ENCODE measurements at places on chromosomes 3 and 15. TPM values are rescaled to one million over a fixed set of nuclear protein-coding genes. Genes with fewer than 3 reads are reported as not detected.
A peak's percentile ranks its signal among the peaks of the same experiment; 100 is the strongest.

- no peak for DNase-seq
These were observed 133.3 kb upstream of the SLC24A5 start for GRCh38 chr15:47987461-47987860.

- DNase-seq, result no peak
These were observed 921 bp downstream of the LMLN start for GRCh38 chr3:197960694-197961581.

GRCh38 chr3:125317761-125318160 is 57.4 kb downstream of the ZNF148 start:
- no peak for DNase-seq

- no peak for DNase-seq
These were observed 309.0 kb upstream of the MDFIC2 start for GRCh38 chr3:70621451-70621850.

DNA sequence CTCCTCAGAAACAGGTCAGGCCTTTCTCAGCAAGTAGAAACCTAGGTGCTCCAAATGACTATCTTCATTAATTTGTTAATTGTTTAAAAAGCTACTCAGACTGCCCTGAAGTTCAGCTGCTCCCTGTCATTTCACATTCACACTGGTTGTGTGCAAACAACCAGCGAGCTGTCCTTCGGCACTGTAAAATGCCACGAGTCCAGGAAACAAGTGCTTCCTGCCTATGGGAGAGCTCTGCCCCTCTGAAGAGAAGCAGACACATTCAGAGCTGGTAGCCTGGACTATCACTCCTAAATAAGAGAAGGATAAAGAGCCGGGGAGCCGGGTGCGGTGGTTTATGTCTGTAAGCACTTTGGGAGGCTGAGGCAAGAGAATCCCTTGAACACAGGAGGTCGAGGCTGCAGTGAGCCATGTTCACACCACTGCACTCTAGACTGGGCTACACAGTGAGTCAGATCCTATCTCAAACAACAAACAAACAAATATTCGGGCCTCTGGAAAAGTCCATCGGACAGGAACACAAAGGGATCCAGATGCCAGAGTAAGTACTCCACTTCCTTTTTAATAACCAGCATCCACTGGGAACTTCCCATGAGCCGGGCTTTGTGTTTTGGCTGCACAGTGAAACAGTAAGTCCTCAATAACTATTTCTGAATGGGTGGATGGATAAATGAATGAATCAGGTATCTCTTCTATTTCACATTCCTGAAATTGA is 114.4 kb upstream of the WNT5A start:
- peak; percentile 7 for DNase-seq

DNA sequence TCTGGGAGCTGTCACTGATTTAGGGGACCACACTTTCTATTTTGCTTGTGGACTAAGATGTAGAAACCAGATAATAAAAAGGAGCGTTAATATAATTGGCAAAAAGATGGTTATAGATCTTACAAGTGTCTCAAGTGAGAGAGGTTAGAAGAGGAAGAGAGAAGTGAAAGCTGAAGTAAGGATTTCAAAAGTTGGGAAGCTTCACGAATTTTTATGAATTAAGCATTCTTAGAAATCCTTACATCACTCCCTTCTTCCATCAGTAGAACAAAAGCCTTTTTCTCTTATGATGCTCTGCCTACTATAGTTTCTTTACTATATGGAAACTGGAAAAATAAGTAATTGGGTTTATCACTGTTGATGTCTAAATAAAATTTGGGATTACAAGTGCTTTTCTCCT is 146.5 kb downstream of the FNDC3B start:
- DNase-seq, result no peak

DNA sequence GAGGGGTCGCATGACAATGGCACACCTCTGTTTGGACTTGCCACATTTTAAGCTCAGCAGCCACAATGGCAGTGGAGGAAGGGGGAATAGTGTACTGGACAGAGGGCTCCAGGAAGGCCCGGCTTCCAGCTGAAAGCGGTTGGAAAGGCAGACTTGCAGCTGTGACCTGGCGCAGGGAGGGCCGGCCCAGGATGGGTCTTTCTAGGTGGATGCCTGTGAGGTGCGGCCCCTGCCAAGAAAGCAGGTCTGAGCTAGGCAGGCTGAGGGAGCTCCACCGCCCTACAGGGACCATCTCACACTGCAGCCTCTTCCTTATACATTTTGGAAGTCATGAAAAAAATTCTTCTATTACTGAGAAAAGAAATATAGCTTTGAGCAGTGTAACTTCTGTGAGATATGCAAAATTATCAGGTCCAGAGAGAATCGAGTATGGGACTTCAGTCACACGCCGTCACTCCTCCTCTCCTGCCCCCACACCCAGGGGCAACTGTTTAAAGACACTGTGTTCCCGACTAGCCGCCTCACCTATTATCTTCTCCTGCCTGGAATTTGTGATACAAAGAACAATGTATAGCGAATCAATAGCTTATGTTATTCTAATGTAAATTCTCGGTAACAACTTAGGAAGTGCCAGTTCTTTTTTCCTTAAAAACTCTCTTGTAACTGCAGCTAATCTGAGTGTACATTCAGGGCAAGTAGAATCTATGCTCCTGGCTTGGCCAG is 331.0 kb downstream of the OCA2 start:
- DNase-seq, result no peak

DNA sequence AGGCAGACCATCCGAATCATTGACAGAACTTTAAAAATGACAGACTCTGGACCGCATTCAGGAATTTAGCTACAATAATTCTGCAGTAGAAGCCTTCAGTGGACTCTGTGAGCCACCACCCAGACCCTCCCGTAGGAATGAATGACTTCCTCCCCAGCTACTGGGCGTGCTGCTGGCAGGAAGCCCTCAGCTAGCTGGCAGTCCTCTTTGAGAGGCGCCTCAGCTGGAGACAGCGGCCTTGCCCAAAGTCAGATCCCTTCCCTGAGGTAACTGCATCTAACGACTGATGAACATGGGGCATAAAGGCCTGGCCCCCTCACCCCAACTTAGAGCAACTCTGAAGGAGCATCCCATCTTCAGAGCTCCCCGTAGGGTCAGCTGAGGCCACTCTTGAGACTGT is 25.8 kb downstream of the CRABP1 start:
- no peak for DNase-seq

DNA sequence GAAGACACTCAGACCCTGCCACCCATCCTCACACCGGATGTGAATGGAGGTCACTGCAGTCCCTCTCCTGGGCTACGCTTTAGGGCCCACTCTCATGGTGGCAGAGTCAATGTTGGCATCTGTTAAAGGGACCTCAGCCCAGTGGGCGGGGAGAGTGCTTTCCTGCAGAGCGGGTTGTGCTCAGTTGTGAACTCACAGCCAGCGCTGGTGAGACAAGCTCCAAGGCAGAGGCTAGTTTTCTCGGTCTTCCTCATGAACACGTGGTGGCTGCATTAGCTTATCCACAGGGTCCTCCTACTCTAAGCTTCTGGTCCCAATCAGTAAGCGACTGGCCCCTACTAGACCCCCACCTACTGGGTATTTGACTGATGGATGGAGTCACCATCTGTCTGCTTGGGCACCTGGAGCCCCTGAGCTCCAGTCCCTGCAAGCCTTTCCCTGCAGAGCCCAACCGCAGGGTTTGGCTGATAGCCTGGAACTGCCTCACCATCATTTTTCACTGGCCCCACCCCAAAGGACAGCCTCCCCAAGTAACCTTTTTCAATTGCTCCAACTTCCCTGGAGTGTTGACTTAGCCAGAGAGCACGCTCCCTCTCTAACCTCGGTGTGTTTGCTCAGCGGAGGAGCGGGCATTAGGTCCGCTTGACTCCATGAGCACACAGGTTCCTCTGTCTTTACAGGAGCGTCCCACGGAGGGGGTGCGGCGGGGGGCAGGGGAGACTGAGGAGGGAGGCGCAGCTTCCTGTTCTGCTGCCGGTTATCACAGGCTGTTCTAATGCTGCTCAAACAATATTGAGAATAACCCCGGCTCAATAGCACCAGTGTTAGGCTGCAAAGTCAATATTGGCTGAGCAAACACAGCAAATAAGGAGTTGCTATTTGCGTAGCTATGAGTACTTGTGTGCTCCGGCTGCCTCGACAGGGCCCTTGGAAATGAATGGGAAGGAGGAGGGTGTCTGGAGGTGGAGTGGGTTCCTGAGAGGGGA is 141.7 kb downstream of the RPLP1 start:
- DNase-seq, result no peak

GRCh38 chr3:23421811-23422516 is 218.8 kb downstream of the UBE2E2 start:
- DNase-seq, result no peak

- peak; percentile 63 for DNase-seq
These were observed 142.9 kb upstream of the NR2F2 start for GRCh38 chr15:96187341-96188305.

PLSCR2 gene
- total RNA-seq, result not detected

ZIC1 gene
- total RNA-seq, result 5.9 TPM

C3orf38 gene
- 28.9 TPM for total RNA-seq

LHFPL4 gene
- total RNA-seq, result not detected

CSNK1G1 gene
- 32.5 TPM for total RNA-seq

RHOV gene
- total RNA-seq, result 19.4 TPM

PP2D1 gene
- total RNA-seq, result not detected

STRA6 gene
- total RNA-seq, result 0.49 TPM

OR5H15 gene
- not detected for total RNA-seq

ACOX2 gene
- 15.8 TPM for total RNA-seq
